Testis (tissue), 5 donors: ENCODE measurements at places on chromosomes 2 and 18. TPM values are rescaled to one million over a fixed set of nuclear protein-coding genes. Genes with fewer than 3 reads are reported as not detected.

DNA sequence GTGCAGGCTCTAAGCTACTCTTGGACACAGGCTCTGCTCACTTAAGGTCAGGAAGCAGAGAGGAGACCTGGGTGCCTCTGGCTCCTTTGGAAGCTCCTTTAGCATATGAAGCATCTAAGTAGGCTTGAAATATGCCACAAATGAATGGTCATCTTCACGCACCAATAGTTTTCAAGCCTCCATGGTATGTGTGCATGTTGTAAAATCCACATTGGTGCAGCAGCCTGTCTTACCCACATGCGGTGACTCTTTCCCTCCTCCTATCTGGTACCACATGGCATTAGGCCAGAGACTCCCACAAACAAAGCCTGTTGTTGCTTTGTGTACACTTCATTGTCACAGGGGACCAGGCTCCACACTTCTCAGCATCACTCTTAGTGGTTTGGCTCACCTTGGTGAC is 442.2 kb upstream of the RAB12 start:
- H3K4me3 ChIP-seq = no peak overlapping the region
- H3K36me3 ChIP-seq = no peaks in the 10 kb centered on the region
- H3K27me3 ChIP-seq = no peaks in the 10 kb centered on the region
- no peaks in the 10 kb centered on the region for H3K4me1 ChIP-seq
- no peak overlapping the region for H3K27ac ChIP-seq

GRCh38 chr2:32738939-32739338 is 111.1 kb downstream of the TTC27 start:
- no peak overlapping the region for H3K4me3 ChIP-seq
- no peak overlapping the region for H3K27ac ChIP-seq
- DNase-seq = no peak
- no peaks in the 10 kb centered on the region for H3K36me3 ChIP-seq
- no peaks in the 10 kb centered on the region for H3K4me1 ChIP-seq

GRCh38 chr2:12835733-12836132 is 119.0 kb downstream of the TRIB2 start:
- no peak overlapping the region for H3K27ac ChIP-seq
- H3K27me3 ChIP-seq = no peaks in the 10 kb centered on the region
- DNase-seq = no peak

- no peaks in the 10 kb centered on the region for H3K27me3 ChIP-seq
- H3K27ac ChIP-seq = no peak overlapping the region
- DNase-seq = no peak
- no peaks in the 10 kb centered on the region for H3K4me1 ChIP-seq
- no peaks in the 10 kb centered on the region for H3K36me3 ChIP-seq
Measured at GRCh38 chr2:119015845-119016244, 73.9 kb downstream of the MARCO start.

CCDC85A gene
- 0.61 TPM for polyA plus RNA-seq

RPRD1A gene
- 73.4 TPM for polyA plus RNA-seq

DNA sequence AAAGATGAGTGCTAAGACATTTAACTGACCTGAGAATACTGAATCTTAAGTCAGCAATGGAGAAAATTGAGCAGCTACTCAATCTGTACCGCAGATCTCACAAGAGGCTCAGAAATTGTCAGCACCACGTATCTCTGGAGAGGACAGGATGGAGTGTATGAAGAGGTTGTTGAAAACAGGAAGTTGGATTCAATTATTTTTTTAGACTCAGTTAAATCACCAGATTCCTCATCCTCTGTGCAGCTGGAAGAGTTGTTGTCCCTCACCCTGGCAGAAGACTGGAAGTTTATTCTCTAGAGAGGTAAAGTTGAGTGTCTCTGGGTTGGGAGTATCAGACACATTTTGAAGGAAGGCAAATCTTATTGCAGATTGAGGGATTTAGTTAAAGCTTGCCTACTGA is 114.9 kb upstream of the NT5C1B start:
- peaks cover 7% of the 10 kb centered on the region for H3K4me1 ChIP-seq
- DNase-seq = no peak
- no peaks in the 10 kb centered on the region for H3K27me3 ChIP-seq
- no peak overlapping the region for H3K27ac ChIP-seq
- H3K4me3 ChIP-seq = no peak overlapping the region
- no peaks in the 10 kb centered on the region for H3K36me3 ChIP-seq

DNA sequence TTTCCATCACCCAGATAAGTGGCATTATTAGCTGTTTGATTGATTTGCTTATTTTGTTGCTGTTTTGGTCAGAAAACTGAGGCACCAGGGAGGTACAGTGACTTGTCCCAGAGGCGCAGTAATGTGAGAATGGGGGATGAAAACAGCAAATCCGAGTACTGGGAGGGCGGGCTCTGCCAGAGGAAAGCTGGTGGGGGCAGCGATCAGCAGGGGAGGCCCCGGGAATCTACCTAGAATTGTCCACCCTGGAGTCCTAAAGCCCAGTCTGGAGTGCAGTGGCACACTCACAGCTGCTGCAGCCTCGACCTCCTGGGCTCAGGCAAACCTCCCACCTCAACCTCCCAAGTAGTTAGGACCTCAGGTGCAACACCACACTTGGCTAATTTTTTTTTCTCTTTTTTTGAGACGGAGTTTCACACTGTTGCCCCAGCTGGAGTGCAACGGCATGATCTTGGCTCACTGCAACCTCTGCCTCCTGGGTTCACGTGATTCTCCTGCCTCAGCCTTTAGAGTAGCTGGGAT is 17.0 kb upstream of the PTMA start:
- H3K27ac ChIP-seq = no peak overlapping the region
- no peaks in the 10 kb centered on the region for H3K27me3 ChIP-seq
- H3K4me1 ChIP-seq = no peaks in the 10 kb centered on the region
- H3K4me3 ChIP-seq = no peak overlapping the region
- no peak for DNase-seq

DNA sequence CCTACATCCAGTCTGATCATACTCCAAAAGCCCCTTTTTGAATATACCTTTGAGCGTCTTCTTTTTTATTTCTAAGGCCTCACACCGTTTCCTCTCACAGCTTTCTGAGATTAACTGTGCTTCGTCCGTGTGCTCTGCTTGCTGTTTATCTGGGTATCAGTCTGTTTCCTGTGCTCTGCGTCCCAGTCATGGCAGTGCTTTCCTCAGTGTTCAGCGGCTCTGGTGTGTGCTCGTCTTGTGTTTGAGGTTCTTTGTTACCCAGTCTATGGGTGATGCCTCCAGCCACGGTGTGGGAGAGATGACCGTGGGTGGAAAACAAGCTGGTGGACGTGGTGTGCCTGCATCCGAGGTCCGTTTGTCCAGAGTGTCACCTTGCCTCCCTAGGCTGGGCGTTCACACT is 33.6 kb upstream of the BIN1 start:
- H3K4me1 ChIP-seq = peaks cover 17% of the 10 kb centered on the region
- no peaks in the 10 kb centered on the region for H3K36me3 ChIP-seq
- no peak for DNase-seq
- no peak overlapping the region for H3K27ac ChIP-seq
- H3K27me3 ChIP-seq = no peaks in the 10 kb centered on the region

DNA sequence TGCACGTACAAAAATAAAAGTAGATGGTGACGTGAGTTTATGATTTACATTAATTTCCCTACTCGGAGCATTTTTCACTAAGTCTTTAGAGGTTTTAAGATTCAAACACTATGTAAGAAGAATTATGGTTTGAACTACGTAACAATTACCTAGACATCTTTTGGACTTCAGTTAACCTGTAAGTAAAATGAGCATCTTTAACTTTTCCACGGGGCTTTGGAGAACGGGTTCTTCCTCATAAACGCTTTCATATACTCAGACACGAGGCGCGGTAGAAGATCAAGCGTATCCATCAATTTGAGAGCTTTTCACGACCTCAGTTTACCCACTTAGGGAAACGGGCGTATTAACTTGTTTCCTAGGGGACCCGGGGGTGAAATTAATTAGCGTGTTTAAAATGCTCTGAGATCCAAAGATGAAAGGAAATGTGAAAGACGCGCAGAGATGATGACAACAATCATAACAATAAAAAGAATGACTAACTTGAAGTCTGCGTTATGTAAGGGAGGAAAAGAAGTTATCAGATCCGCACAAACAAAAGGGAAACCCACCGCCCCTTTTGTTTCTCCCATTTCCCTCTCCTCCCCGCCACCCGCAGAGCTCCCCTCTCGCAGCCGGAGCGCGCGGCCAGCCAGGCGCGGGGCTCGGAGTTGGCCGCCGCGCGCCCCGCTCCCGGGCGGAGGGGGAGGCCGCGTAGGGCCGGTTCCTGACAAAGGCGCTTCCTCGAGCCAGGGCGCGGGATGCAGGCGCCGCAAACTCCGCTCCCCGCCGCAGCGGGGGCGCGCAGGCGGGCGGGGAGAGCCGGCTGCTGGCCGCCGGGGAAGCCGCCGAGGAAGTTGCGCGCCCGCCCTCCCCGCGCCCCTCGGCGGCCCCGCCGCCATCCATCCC is 807 bp downstream of the PELI1 start:
- H3K4me3 ChIP-seq = peak overlapping the region; percentile 93
- H3K36me3 ChIP-seq = no peaks in the 10 kb centered on the region

DNA sequence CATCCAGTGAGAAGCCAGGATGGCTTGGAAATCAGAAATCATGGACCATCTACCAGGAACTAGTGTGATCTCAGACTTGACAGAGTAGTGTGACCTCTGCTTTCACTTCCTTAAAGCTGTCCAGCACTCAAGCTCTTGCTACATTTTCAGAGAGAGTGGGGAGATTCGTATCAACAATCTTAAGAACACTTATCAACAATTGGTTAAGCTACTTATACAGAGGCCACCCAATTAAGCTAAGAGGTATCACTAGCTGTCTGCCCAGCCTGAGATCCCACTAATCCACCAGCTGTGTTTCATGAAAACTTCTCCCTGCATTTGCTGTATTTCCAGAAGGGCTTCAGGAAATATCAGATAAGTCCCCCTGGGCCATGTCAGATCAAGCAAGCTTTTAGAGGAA is 4.2 kb downstream of the RPRM start:
- H3K27me3 ChIP-seq = peaks cover 4% of the 10 kb centered on the region
- peaks cover 8% of the 10 kb centered on the region for H3K4me1 ChIP-seq
- H3K36me3 ChIP-seq = no peaks in the 10 kb centered on the region

DNA sequence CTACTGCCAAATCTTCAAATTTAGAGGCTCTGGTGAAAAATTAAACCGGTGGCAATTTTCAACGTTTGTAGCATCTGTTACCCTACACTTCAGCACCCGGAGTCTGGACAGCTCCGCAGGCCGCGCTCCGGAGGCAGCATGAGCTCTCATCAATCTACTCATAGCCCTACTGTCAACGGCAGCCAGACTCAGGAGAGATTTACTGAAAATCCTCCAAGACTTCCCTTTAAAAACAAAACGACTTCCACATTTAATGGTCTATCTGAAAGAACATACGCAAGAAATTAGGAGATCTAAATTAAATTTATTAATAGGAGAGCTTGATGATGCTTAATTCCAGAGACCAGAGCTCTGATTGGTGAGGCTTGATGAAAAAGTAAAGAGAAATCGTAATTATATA is 970 bp upstream of the ADCYAP1 start:
- peak; percentile 83 for DNase-seq
- H3K4me3 ChIP-seq = no peak overlapping the region
- no peak overlapping the region for H3K27ac ChIP-seq
- no peaks in the 10 kb centered on the region for H3K36me3 ChIP-seq

DNA sequence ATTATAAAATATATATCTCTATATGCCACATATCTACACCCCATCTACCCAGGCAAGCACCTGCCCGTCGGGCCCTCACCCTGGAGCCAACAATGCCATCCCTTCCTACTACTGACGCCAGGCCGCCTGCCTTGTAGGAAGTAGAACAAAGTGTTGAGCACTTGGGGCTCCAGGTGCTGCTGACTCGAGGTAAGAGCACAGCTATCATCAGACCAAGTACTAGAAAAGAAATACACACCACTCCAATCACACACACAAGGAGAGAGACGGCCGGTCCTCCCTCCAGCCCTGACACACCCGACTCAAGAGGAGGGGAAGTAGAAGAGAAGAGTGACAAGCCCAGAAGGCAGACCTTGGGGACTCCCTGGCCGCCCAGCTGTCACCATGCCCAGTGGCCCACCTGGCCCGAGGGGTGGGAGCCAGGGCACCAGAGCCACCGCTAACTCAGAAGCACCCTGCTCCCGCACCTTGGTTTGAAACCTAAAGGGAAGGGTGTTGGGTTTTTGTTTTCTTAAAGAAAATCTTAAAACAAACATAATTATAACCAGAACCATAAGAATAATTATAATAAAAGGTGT is 64.0 kb upstream of the POMC start:
- peaks cover 22% of the 10 kb centered on the region for H3K4me1 ChIP-seq
- H3K36me3 ChIP-seq = no peaks in the 10 kb centered on the region
- no peaks in the 10 kb centered on the region for H3K27me3 ChIP-seq
- no peak for DNase-seq
- H3K4me3 ChIP-seq = no peak overlapping the region

GRCh38 chr2:28950941-28951630 is 30.0 kb upstream of the TOGARAM2 start:
- H3K4me1 ChIP-seq = peaks cover 13% of the 10 kb centered on the region
- no peaks in the 10 kb centered on the region for H3K36me3 ChIP-seq
- peak overlapping the region; percentile 90 for H3K27ac ChIP-seq
- no peaks in the 10 kb centered on the region for H3K27me3 ChIP-seq
- DNase-seq = no peak

DNA sequence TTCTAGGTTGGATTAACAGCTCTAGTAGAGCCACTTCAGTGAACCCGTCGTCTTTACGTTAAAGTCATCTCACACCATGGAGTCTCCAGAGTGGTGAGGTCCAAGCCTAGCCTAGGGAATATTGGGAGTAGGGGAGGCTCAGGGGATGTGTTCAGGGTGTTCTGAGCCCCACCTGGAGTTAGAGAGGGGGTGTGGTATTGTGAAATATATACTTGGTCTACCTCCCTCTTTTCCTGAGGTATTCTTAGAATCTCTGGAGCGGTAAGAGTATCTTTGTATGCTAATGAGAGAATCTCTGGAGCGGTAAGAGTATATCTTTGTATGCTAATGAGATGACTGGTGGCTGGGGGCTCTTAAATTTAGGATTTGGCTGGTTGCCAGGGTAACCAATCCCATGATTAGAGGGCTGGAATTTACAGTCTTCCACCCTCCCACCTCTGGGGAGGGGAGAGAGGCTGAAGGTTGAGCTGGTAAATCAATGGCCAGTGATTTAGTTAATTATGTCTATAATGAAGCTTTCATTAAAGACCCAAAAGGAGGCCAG is 69.5 kb downstream of the INPP4A start:
- no peaks in the 10 kb centered on the region for H3K27me3 ChIP-seq
- H3K36me3 ChIP-seq = no peaks in the 10 kb centered on the region
- no peak overlapping the region for H3K27ac ChIP-seq
- no peak overlapping the region for H3K4me3 ChIP-seq

FHOD3 gene
- polyA plus RNA-seq = 6.5 TPM

CAPG gene
- polyA plus RNA-seq = 74.5 TPM

SLC1A4 gene
- 28.5 TPM for polyA plus RNA-seq

RSAD2 gene
- 2.3 TPM for polyA plus RNA-seq

DNA sequence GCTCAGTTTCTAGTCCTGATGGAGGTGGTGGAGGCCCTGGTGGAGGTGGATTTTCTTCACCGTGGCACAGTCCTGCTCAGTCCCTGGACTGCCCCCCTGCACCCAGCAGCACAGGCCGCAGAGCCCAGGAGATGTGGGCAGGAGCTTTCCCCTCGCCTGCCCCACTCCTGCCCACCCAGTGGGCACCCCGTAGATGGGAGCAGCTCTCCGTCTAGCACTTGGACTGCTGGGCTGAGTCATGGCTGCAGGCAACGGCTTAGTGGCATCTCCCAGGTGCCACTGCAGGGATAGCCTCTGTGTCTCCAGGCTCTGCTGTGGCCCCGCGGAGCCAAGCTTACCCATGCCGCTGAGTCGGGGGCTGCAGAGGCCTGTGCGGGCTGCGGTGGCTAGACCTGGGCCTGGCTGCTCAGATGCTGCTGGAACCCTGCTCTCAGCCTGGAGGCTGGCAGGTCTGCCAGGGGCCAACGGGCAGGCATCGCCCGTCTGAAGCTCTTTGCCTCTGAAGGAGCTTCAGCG is 92.3 kb upstream of the CTDP1 start:
- peaks cover 32% of the 10 kb centered on the region for H3K4me1 ChIP-seq
- no peak overlapping the region for H3K27ac ChIP-seq
- H3K27me3 ChIP-seq = no peaks in the 10 kb centered on the region

- H3K36me3 ChIP-seq = no peaks in the 10 kb centered on the region
- no peaks in the 10 kb centered on the region for H3K27me3 ChIP-seq
Measured at GRCh38 chr2:220931491-220931890, 640.6 kb downstream of the EPHA4 start.

CPLX4 gene
- 0.26 TPM for polyA plus RNA-seq

FBXO41 gene
- polyA plus RNA-seq = 4.9 TPM
